Adrenal gland (tissue), 19 donors: ENCODE measurements at places on chromosomes 12 and 14. TPM values are rescaled to one million over a fixed set of nuclear protein-coding genes. Genes with fewer than 3 reads are reported as not detected.

The NT5DC3 gene
- polyA plus RNA-seq: 4.1 TPM

GRCh38 chr12:47218191-47218654 is 138.5 kb upstream of the AMIGO2 start:
- no peaks in the 10 kb centered on the region for H3K27me3 ChIP-seq
- DNase-seq: no peak
- H3K27ac ChIP-seq: no peak overlapping the region
- no peaks in the 10 kb centered on the region for H3K36me3 ChIP-seq
- peaks cover 6% of the 10 kb centered on the region for H3K4me1 ChIP-seq

- H3K27me3 ChIP-seq: no peaks in the 10 kb centered on the region
- DNase-seq: no peak
- H3K4me3 ChIP-seq: no peak overlapping the region
- no peaks in the 10 kb centered on the region for H3K36me3 ChIP-seq
- no peaks in the 10 kb centered on the region for H3K4me1 ChIP-seq
- no peak overlapping the region for H3K27ac ChIP-seq
Measured at GRCh38 chr12:110916295-110916875, 4.0 kb downstream of the MYL2 start.

- H3K27ac ChIP-seq: peak overlapping the region; percentile 85
- H3K4me3 ChIP-seq: no peak overlapping the region
- H3K27me3 ChIP-seq: no peaks in the 10 kb centered on the region
Measured at GRCh38 chr12:50220363-50220995, 53.3 kb upstream of the CERS5 start.

The KRT6A gene
- polyA plus RNA-seq: 2.7 TPM

The KLHL33 gene
- polyA plus RNA-seq: 0.13 TPM

GRCh38 chr14:51638071-51638944 is 13.4 kb upstream of the FRMD6 start:
- no peak overlapping the region for H3K27ac ChIP-seq
- H3K36me3 ChIP-seq: no peaks in the 10 kb centered on the region
- DNase-seq: no peak
- no peaks in the 10 kb centered on the region for H3K4me1 ChIP-seq
- no peaks in the 10 kb centered on the region for H3K27me3 ChIP-seq

The RTL1 gene
- polyA plus RNA-seq: 2.6 TPM

The DNAJC22 gene
- 0.40 TPM for polyA plus RNA-seq

DNA sequence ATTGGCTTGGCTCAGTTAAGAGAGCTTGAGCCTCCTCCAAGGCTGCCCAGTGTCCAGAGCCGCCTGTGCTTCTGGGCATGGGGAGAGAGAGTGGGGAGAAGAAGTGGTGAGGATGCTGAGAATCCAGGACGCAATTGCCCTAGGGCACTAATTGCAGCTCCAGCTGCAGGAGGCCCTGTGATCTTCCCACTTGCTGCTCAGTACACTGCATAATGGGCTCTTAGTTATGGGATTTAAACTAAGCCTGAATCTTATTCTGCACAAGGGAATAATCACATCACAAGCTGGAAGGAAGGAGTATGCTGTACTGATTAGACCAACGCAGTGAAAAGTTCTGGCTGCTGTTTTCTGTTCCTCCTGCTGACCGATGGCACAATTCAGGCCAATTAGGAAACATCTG is 101.0 kb upstream of the PRMT8 start:
- H3K36me3 ChIP-seq: no peaks in the 10 kb centered on the region
- DNase-seq: no peak
- H3K4me3 ChIP-seq: no peak overlapping the region
- H3K27me3 ChIP-seq: peaks cover 5% of the 10 kb centered on the region

The TXNDC16 gene
- 5.5 TPM for polyA plus RNA-seq

The ABCC9 gene
- 4.4 TPM for polyA plus RNA-seq

GRCh38 chr12:124853781-124854636 is 9.7 kb downstream of the SCARB1 start:
- H3K4me3 ChIP-seq: no peak overlapping the region
- H3K27ac ChIP-seq: peak overlapping the region; percentile 91
- peaks cover 90% of the 10 kb centered on the region for H3K4me1 ChIP-seq
- DNase-seq: peak; percentile 67
- no peaks in the 10 kb centered on the region for H3K27me3 ChIP-seq

DNA sequence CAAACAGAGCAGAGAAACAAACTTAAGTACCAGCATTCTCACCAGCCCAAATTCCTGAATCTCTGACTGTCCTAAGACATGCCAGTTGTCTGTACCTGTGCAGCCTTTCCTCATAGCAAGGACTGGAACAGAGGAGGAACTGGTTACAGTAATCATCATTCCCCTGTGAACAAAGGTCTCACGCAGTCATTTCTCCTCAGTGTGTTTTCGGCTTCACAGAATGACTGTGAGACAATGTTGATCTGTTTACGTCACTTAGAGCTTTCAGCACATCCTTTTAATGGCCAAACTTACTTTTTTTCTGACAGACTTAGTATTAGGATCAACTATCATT is 169.0 kb downstream of the FBXL14 start:
- H3K27ac ChIP-seq: no peak overlapping the region
- no peak overlapping the region for H3K4me3 ChIP-seq

DNA sequence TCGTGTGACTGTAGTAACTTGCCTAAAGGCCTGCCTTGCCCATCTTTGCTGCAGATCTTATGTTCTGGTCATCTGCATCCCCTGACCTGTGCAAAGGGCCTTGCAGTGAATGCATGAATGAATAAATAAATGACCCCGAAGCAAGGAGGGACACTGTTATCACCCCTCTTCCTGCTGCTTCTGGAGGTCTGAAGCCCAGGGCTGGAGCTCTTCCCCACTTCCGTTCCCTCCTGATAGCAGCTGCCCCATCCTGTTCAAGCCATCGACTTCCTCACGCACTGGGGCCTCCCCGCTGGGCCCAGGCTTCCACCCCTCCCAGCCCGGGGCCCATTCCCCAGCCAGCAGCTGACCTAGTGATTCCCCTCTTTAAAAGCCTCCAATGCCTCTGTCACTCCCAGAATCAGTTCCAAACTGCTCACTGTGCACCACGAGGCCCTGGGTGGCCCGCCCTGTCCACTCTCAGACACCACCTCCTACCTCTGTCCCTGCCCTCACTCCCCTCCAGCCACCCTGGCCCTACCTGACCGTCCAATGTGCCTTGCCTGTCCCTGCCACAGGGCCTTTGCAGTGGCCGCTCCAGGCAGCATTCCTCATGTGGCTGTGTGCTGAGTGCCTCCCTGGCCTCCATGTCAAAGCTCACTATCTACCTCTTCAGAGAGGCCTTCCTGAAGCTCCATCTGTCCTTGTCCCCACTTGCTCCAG is 78.6 kb downstream of the SCARB1 start:
- H3K4me1 ChIP-seq: no peaks in the 10 kb centered on the region
- no peaks in the 10 kb centered on the region for H3K27me3 ChIP-seq
- H3K36me3 ChIP-seq: peaks cover 77% of the 10 kb centered on the region
- no peak overlapping the region for H3K4me3 ChIP-seq

DNA sequence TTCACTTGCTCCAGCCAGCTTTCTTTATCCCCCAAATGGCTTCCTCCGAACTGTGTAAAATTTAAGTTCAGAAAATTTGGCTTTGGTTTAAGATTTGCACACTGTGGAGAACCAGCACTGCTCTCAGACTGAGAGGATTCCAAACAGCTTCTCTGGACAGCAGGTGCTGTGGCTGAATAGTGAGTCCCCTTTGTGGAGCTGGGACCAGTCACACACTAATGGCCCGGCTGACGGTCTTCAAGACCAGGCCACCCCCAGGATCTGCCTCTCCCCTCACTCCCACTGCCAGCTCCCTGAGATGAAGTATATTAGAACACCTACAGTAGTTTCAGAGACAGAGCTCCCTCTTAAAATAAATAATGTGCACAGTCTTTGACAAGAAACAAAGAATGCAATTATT is 267.3 kb downstream of the BCAT1 start:
- no peaks in the 10 kb centered on the region for H3K4me1 ChIP-seq
- H3K4me3 ChIP-seq: no peak overlapping the region
- H3K27ac ChIP-seq: no peak overlapping the region
- no peaks in the 10 kb centered on the region for H3K36me3 ChIP-seq
- DNase-seq: no peak

- no peak overlapping the region for H3K27ac ChIP-seq
- no peaks in the 10 kb centered on the region for H3K4me1 ChIP-seq
- H3K4me3 ChIP-seq: no peak overlapping the region
- H3K27me3 ChIP-seq: no peaks in the 10 kb centered on the region
- no peaks in the 10 kb centered on the region for H3K36me3 ChIP-seq
- no peak for DNase-seq
Measured at GRCh38 chr14:101220921-101221510, 317.5 kb upstream of the RTL1 start.

DNA sequence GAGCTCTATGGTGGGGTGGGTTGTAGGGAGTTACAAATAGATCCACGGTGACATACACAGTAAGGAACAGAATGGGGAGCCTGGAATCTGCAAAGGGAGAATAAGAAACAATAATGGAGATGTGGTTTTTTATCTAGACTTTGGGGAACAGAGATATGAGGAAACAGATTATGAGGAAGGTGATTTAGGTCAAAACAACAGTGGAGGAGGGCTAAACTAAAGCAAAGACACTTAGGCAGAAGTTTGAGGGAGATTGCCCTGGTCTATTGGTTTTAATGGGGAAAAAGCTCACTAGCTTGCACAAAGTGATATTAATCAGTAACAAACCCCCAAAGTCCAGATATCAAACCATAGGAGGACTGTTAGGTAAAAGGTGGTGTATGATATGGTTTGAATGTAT is 144.5 kb upstream of the DYRK2 start:
- no peak overlapping the region for H3K4me3 ChIP-seq
- no peaks in the 10 kb centered on the region for H3K27me3 ChIP-seq
- no peak for DNase-seq
- H3K4me1 ChIP-seq: no peaks in the 10 kb centered on the region
- H3K27ac ChIP-seq: no peak overlapping the region

DNA sequence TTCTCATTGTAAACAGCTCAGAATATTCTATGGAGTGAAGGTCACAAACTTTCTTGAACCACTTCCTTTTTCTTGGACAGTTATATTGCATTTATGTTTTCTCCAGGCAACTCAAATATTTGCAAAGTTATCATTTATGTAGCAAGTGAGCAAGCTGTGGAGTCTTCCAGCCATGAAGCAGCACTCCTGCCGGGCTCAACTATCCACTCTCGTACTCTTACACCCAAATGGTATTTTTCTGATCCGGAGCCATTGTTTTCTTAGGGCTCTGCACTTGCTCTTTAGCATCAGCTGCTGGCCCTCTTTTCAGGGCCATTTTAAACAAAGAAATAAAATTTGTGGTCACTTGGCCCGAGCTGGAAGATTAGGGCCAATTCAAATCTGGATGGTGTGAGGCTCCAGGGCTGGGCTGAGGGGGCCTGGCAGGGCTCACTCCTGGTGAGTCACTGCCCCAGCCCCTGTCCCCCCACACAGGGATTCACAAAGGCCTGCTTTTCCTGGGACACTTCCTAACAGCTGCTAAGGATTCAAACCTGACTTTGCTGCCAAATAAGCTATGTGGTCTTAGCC is 19.7 kb downstream of the SYNE3 start:
- H3K27me3 ChIP-seq: no peaks in the 10 kb centered on the region
- peaks cover 37% of the 10 kb centered on the region for H3K4me1 ChIP-seq
- no peak overlapping the region for H3K27ac ChIP-seq

DNA sequence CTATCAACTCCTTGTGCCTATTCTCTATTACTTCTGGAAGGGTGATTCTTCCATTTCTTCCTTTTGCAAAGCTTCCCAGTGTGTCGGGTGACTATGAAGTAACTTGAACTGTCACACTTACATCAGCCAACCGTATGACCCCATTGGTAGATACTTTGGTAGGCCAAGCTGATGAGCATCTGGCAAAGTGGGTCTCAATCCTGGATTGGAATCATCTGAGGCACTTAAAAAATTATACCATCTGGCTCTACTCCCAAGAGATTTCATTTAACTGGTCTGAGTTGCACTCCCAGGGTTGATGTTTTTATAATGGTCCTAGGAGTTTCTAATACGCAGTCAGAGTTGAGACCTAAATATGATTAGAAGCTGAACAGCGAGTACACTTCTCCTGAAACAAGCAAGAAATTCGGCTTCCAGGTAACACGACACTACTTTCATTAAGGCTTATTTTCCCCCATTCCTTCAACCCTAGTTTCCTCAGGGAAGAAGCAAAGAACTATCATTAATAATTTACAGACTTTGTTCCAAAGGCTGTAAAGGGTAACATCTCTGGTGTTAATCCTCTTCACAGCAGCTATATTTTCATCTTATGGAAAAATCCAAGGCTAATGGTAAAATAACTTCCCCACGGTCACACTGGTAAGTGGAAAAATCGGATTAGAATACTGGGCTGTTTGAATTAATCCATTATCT is 76.8 kb downstream of the PDE6H start:
- no peaks in the 10 kb centered on the region for H3K36me3 ChIP-seq
- no peak for DNase-seq
- no peaks in the 10 kb centered on the region for H3K27me3 ChIP-seq

DNA sequence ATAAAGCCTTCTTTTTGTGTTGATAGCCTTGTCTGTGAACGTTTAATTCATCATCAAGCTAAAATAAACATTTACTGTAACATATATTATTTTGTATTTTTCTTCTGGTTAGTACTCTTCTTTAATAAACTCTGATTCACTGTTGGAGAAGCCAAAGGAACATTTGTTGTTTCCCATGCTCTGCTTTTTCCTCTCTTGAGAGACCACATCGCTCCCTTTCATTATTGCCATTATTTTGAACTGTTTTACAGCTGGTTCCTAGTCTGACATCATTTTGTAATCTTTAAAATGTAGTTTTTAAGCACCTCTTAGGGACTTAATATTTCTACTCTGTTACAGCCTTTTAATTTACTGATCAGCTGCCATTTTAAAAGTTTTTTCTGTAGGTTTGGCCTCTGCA is 301.8 kb downstream of the NPAS3 start:
- H3K27me3 ChIP-seq: no peaks in the 10 kb centered on the region
- H3K36me3 ChIP-seq: no peaks in the 10 kb centered on the region
- no peaks in the 10 kb centered on the region for H3K4me1 ChIP-seq
- H3K4me3 ChIP-seq: no peak overlapping the region
- no peak overlapping the region for H3K27ac ChIP-seq
- no peak for DNase-seq
